ENCODE measurements at places on chromosomes 7 and 10.
A peak's percentile ranks its signal among the peaks of the same experiment; 100 is the strongest.

DNA sequence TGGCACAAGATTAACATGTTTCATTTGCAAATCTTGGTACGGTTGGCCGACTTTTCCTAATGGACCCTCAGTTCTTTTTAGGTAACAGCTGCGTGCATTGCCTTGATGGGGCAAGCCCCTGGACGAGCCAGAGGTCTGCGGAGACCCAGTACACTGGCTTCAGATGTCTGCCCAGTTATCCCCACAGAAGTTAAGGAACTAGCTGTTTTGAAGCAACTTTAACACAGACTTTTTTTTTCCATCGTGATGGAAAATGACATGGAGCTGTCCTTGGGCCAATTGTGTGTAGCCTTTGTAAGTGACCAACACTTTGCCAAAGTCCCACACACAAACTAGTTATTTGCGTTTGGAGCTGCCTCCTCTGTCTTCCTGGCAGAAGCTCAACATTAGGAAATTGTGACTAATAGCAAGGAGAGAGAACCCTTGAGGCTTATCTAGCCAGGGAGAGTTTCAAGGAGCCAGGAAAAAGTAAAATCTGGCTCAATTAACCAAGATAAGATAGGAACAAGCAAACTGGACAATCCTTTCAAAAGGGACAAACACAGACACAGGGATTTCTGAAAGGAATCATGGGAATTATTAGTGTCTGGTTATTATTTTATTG, 99.6 kb upstream of the BMPER start:
- no peak for DNase-seq

- no peak for DNase-seq
Measured at GRCh38 chr7:73885975-73886798, 25.2 kb downstream of the TMEM270 start.

GRCh38 chr7:50531401-50531911, 33.7 kb downstream of the DDC start:
- DNase-seq: no peak

DNA sequence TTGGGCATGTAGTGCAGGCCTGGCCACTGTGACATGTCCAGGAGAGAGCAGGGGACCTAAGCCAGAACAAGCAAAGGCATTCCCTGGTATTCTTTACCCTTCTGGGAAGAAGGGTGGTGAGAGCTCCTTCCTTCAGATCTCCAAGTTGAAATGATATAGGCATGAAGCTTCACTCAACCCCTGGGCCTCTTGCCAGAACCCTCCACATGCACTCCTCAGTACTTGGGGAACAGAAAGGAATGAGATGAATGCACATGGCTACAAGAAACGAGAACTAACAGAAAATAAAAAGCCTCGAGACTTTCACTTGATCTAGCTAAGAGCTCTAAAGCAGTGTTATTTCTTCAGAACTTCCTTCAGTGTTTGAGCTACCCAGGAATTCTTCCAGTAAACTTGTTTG, 262.2 kb downstream of the ETV1 start:
- DNase-seq: no peak

GRCh38 chr10:23155169-23155568, 36.9 kb upstream of the PTF1A start:
- DNase-seq: no peak

- DNase-seq: no peak
Measured at GRCh38 chr10:29141761-29142160, 147.1 kb upstream of the LYZL1 start.

DNA sequence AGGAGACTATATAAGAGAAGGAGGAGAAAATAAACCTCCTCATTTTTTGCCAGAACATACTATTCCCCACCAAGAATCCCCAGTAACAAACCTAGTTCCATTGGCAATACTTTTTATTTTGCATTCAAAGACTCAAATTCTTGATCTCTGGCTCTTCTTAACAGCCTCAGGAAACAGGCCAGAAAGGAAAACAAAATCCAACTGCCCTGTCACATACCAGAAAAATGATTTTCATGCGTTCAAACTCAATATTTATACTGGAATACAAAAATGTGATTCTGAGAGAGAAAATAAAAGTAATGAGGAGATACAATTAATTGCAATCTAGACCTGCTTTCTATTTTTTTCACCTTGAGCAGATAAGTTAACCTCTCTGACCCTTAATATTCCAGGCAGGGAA, 435.9 kb upstream of the AUTS2 start:
- DNase-seq: no peak

- DNase-seq: no peak
Measured at GRCh38 chr10:7666253-7667023, at the start of gene ITIH5. ITIH5 (minus strand) TSS chr10:7666966; CDS start chr10:7666892, 74 bp downstream.

- no peak for DNase-seq
Measured at GRCh38 chr10:84589526-84590205, 261.3 kb downstream of the CCSER2 start.

- no peak for DNase-seq
Measured at GRCh38 chr7:77887567-77887966, 89.0 kb downstream of the PHTF2 start.

- no peak for DNase-seq
Measured at GRCh38 chr10:33334805-33335550, 511 bp upstream of the NRP1 start.

GRCh38 chr10:74926791-74927585, 100.6 kb downstream of the KAT6B start:
- DNase-seq: no peak

- peak; percentile 18 for DNase-seq
Measured at GRCh38 chr10:91409069-91409868, 875 bp upstream of the HECTD2 start.

GRCh38 chr7:2289111-2289586, 25.1 kb downstream of the SNX8 start:
- no peak for DNase-seq

DNA sequence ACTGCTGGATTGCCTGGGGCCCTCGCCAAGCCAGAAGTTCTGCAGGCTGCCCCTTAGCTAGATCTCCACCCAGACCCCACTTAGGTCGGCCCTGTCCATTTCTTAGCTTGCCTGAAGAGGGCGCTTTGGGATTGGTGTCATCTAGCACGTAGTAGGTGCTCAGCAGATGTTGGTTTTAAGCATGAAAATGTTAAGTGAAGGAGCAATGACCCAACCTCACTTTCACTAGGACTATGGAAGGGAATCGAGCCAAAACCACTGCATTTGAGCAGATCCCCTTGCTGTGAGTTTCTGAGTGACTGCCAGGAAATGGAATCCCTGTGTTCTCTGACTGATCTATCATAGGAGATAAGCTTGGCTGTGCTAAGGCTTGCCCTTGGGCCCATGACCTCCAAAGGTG, 131.7 kb upstream of the EEPD1 start:
- DNase-seq: no peak

- DNase-seq: no peak
Measured at GRCh38 chr7:133572087-133572486, 319.2 kb downstream of the EXOC4 start.

DNA sequence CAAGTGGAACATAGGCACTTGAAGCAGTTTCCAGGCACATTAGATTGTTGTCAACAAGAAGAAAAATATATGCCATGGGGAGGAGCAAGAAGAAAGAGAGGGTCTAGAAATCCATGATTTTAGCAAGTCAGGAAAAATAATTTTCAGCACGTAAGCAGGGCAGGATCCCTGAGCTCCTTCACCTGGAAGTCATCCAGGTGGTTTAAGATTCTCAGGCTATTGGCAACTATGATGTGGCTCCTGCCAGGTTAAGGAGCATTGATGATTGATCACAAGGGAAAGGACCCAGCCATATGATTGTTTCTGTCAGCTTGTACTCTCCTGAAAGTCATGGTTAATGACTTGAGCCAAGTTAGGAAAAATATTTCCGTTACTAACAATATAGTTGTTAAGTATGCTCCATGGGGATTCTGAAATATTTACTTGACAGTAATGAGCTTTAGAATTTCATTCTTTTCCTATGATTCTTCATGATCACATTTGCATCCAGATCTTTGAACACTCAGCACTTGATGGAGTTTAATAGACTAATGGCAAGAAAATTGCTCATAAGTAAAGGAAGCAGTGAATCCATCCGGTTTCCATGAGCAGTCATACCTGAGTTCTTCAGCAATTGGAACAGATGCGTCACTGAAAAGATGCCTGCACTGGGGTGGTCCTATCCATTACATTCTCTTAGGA, 209.1 kb downstream of the BICC1 start:
- no peak for DNase-seq

DNA sequence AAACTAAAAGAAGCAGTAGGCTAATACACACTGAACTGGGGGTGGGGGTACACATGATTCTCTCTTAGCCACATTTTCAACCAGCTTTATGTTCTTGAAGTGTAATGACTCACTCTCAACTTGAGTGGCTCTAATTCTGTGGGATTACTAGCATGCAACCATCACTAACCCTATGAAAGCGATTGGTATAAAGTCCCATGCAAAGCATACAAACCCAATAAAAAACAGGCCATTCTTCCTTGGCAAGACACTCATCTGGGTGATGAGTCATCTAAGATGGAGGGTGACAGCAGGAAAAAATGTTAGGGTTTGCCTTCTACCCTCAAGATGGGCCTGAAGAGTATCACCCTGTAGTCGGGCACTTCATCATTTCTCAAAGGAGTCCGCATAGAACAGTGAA, 14.9 kb upstream of the PON3 start:
- DNase-seq: no peak

- no peak for DNase-seq
Measured at GRCh38 chr7:2025188-2025587, 207.6 kb downstream of the MAD1L1 start.

DNA sequence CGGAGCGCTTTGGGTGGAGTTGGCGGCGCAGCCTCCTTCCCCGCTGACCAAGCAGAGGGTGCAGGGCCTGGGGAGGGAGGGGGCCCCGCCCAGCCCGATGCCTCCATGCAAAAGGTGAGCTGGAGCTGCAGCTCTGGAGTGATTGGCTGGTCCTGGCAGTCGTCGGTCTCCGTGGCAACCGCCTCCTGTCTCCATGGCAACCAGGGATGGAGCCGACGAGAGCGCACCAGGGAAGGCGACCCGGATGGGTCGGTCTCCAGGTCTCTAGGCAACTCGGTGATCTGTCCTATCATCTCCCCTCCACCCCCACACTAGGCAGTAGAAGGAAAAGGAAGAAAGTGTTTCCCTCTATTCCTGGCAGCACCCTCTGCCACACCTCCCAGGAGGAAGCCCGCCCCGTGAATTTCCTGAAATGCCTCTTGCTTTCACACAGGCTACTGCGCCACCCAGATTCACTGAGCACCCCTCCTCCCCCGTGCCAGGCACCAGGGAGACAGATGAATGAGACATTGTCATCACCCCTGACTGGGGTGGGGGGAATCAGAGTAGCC, 647 bp upstream of the NACAD start:
- DNase-seq: no peak

DNA sequence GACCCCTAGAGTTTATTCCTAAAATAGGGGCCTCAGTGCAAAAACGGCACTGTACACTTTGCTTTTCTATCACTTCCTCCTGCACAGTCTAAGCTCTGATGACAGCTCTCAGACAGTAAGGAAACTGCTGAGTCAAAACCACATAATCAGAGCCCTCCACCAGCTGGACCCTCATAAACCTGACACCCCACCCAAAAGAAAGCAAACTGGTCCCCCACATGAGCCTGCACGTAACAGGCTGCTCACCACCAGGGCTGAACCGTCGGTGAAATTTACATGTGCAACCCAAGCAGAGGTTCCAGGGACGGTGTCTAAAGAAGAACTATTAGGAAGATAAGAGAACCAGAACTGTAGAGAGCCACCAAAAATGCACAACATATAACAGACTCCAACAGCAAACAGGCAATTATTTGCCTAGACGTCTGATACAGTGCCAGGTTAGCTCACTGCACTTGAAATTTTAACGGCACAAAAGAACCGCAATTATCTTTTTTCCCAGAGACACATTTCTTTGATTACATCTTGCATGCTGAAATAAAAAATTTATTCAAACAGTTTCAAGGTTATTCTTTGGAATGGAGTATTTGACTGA, 19.6 kb downstream of the SGMS1 start:
- DNase-seq: no peak

DNA sequence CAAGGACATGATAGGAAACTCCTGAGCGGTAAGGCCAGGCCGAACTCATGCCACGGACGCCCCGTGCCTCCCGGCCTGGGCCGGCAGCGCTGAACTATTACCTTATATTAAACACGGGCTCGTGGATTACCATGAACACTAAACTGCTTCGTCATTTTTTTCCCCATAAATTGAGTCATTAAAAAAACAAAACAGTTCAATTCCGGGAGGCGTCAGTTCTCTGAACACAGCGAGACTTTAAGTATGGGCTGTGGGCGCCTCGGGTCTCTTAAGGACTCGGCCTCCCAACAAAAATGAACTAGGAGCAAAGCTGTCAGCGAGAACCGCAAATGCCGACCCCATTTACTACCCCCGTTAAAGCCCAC, 519 bp downstream of the PITRM1 start:
- no peak for DNase-seq

DNA sequence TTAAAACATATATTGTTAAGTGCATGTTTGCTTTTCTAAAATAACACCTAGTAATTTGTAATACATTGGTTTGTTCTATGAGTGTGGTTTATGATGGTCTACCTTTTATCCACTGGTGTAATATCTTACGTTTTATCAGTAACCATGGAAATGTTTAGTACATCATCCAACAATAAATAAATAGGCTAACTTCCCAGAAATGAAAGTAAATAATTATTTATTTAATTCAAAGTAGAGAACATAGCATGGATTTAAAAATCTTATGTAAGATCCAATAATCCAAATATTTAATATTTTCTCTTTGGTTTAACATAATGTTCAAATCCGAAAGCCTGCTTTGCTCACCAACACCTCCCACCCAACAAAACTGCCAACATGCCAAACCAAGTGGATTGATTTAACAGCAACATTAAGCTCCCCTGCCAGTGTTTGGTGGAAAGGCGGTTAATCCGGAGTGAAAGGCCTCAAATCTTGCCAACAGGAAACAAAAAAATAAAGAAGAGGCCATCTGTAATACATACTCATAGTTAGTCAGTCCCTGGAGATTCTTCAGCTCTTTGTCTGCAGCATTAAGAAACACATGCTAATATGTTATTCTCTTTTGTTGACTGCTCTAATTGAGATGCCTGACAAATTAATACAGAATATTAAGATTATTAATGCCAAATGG, 897.8 kb downstream of the CNTNAP2 start:
- no peak for DNase-seq

DNA sequence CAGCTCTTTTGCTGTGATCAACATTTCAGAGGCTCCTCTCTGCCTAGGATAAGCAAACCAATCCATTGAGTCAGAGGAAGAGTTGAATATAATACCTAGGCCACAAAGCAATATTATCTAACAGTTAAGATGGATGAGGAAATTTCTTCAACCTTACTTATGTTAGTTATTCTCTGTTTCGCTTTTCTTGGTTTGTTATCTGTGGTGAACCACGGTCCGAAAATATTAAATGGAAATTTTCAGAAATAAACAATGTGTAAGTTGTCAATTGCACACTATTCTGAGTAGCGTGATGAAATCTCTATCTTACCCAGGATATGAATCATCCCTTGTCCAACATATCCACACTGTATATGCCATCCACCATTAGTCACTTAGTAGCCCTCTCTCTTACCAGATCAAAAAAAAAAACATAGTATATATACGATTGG, 1.5 kb upstream of the HTR7 start:
- DNase-seq: no peak

GRCh38 chr7:93442478-93443224, 131.9 kb downstream of the CALCR start:
- DNase-seq: no peak

- DNase-seq: no peak
Measured at GRCh38 chr7:53596230-53596629, 560.8 kb downstream of the POM121L12 start.
